ENCODE measurements at places on chromosomes 13 and 19. TPM values are rescaled to one million over a fixed set of nuclear protein-coding genes. Genes with fewer than 3 reads are reported as not detected.

Gene VSIG10L
- total RNA-seq, result 0.78 TPM

GRCh38 chr19:48512504-48513288, 1.1 kb upstream of the LMTK3 start:
- H3K36me3 ChIP-seq, result no peaks in the 10 kb centered on the region
- DNase-seq, result no peak
- no peak overlapping the region for H3K4me3 ChIP-seq
- peaks cover 14% of the 10 kb centered on the region for H3K4me1 ChIP-seq
- H3K27ac ChIP-seq, result no peak overlapping the region
- no peaks in the 10 kb centered on the region for H3K27me3 ChIP-seq

Gene CYP4F12
- 15.8 TPM for total RNA-seq

- peak overlapping the region; percentile 88 for H3K27ac ChIP-seq
- no peaks in the 10 kb centered on the region for H3K36me3 ChIP-seq
- peak overlapping the region; percentile 94 for H3K4me3 ChIP-seq
- DNase-seq, result peak; percentile 92
- H3K27me3 ChIP-seq, result no peaks in the 10 kb centered on the region
- peaks cover 44% of the 10 kb centered on the region for H3K4me1 ChIP-seq
Measured at GRCh38 chr19:39126312-39127187, 964 bp downstream of the PAK4 start.
